NCI-H510A (cell line): ENCODE measurements at places on chromosomes 16 and 17.
A peak's percentile ranks its signal among the peaks of the same experiment; 100 is the strongest.

GRCh38 chr16:80996688-80997138 is 10.0 kb downstream of the CMC2 start:
- DNase-seq, result no peak

GRCh38 chr16:17368446-17368845 is 102.3 kb downstream of the XYLT1 start:
- DNase-seq, result no peak

GRCh38 chr16:63337264-63337663 is 1301.0 kb upstream of the CDH8 start:
- no peak for DNase-seq

DNA sequence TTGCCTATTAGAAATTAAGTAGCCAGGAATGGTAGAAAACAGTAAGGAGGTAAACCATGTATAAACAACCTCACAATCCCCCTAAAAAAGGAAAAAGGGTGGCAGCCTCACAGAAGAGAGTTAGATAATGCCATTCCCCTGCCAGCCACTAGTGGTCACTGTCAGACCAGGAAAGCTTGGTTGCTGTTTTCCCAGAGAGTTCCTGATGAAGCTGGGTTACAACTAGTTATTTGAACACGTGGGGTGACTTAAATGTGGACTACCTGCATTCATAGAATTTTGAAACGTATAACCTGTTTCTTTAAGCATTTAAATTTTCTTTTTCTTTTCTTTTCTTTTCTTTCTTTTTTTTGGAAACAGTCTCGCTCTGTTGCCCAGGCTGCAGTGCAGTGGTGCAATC is 5.8 kb downstream of the GPRC5C start:
- no peak for DNase-seq

GRCh38 chr16:87826798-87827587 is 42.3 kb downstream of the SLC7A5 start:
- no peak for DNase-seq

GRCh38 chr16:59042301-59042700 is 308.2 kb upstream of the GOT2 start:
- no peak for DNase-seq

DNA sequence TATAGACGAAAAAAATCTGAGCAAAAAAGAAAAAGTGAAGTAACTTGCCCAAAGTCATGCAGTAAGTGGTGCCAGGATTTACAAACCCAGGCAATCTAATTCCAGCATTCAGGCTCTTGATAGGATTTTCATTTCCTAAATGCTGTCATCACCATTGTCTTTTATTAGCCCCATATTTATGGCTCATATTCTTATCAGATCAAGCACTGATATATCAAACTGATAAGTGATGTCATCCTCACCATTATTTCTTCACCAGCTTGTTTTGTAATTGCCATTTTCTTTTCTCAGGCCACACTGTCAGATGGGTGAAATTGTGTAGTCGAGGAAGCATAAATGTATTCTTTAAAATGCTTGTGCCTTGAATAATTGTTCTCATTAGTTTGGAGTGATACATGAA is 1.3 kb downstream of the RAD51C start:
- no peak for DNase-seq

GRCh38 chr16:86812363-86812970 is 234.1 kb downstream of the FOXL1 start:
- no peak for DNase-seq

DNA sequence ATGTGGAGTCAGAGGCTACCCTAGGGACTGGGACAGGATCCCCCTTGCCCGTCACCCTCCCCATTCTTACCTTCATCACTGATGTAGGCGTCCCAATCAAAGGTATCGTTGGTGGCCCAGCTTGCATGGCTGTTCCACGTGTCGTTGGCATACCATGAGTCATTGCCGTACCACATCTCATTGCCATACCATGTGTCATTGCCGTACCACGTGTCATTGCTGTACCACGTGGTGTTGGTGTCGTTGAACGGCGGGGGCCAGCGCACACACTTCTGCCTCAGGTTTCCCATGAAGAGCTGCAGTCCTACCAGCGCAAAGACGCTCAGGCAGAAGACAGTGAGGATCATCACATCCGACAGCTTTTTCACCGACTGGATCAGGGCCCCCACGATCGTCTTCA is 4.8 kb downstream of the SCN4A start:
- DNase-seq, result no peak

DNA sequence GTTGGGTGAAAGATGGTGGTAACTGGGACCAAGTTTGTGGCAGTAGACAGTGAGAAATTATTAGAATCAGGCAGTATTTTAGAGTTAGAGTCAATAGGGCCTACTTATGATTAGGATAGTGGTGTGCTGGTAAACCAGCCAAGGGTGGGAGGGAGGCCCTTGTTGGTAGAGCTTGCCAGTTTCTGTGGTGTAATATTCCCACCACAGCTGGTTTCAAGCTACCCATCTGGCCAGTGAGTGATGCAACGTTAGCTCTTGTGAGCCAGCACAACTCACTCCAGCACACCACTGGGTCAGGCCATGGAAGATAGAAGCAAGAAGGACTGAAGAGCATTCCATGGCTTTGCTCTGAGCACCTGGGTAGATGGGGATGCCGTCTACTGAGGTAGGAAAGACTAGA is 34.9 kb downstream of the GNAO1 start:
- no peak for DNase-seq

- DNase-seq, result no peak
These were observed 21.0 kb downstream of the PRCD start for GRCh38 chr17:76560877-76561221.

DNA sequence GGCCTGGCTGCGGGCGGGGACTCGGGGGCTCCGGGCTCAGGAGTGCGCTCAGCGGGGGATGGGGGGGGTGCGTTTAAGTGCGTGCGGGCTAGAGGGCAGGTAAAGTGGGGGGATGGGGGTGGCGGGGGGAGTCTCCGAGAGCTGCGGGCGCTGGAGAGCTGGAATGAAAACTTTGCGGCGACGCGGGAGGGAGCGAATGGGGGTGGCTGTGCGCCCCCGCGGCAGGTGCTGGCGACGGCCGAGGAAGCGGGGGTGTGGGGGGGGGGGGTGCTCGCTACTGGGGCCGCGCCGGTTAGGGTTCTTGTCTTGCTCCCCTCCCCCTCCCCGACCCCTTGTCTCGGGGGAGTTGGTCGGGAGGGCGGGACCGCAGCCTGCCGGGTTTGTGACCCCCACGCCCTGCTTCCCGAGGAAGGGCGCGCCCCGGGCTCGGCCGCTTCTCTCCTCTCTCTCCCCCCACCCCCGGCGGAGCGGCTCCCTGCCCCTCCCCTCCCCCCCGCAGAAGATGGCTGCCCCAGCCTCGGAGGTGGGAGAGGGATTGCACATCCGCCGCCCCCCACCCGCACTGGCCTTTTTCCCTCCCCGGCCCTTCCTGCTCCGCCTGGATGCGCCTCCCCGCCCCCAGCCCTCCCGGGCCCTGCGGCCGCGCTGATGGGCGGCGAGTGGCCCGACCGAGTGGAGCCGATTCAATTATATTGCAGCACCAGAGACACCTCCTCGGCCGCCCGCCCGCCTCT is 649 bp downstream of the GSE1 start:
- peak; percentile 75 for DNase-seq

DNA sequence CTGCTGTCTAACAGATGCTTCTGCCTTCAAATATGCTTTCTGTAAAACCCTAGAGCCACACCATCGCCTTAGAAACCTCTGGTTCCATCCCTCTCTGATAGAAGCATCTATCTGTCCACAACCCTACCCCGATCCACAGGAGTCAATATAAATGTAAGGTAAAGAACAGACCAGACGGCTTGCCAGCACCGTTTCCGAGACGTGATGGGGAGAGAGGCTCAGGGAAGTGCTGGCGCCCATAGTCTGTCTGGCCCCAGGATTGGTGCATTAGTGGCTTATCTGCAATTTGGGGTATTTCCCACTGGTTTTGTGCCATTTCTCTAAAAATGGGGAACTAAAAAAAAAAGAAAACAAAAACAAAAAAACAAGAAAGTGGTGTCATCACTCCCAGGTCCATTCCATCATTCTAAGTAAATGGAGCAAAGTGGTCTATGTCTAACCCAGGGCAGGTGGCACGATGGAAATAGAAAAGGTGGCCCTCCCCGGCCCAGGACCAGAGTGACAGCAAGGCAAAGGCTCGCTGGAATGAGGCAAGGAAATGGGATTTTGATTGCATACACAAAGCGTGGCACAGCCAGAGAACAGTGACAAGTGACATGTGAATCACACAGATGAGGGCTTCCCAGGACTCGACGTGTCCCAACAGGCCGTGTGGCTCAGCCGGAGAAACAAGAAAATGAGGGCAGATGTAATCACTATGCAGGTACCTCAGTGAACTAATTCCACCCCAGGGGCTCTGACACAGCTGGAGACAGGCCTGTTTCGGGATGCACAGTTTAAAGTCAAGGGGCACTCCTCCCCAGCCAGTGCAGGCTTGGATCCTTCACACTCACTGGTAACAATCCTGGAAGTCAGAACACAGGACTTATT is 125.6 kb downstream of the GAS7 start:
- DNase-seq, result no peak

GRCh38 chr17:65434251-65434650 is 127.2 kb downstream of the AXIN2 start:
- no peak for DNase-seq

GRCh38 chr16:81837312-81837751 is 58.2 kb downstream of the PLCG2 start:
- no peak for DNase-seq

GRCh38 chr17:71900621-71901229 is 220.1 kb upstream of the SOX9 start:
- DNase-seq, result no peak

GRCh38 chr17:81434072-81434471 is 38.8 kb downstream of the BAHCC1 start:
- DNase-seq, result no peak

DNA sequence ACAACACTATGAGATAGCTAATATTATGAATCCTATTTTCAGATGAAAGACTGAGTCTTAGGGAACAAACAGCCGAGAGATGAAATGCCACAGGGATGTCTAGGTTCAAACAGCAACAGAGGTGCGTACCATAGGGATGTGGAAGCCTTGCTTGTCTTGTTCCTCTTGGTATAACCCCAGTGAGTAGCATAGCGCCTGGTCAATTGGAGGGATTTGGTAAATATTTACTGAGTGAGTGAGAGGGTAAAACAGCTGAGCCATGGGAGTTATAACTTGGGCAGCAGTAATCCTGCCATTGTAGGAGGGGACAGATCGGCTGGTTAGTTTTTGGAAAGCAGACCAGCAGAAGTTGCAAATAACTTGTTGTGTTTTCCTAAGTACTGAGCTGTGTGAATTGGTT is 80.2 kb downstream of the WWOX start:
- DNase-seq, result peak; percentile 23
